ENCODE measurements at places on chromosomes 4 and X.

DNA sequence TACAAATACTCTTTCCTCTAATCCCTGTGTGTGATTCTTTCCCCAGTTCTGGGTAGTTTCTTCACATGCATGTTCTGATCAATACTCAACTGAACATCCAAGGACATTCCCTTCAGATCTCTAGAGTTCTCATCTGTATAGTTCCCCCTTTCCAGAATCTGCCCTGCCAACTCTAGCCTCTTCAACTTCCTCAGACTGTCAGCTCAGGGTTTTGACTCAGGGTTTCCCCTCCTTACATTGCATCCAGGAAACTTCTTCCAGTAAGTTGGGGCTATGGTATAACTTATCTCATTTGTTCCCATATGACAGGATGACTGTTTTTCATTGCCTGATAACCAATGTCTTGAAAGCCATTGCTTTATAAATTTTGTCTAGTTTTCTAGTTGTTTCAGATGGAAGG, 14.2 kb upstream of the ANKRD17 start:
- no peak for DNase-seq

GRCh38 chrX:19857131-19857530, 30.3 kb downstream of the SH3KBP1 start:
- no peak for DNase-seq

DNA sequence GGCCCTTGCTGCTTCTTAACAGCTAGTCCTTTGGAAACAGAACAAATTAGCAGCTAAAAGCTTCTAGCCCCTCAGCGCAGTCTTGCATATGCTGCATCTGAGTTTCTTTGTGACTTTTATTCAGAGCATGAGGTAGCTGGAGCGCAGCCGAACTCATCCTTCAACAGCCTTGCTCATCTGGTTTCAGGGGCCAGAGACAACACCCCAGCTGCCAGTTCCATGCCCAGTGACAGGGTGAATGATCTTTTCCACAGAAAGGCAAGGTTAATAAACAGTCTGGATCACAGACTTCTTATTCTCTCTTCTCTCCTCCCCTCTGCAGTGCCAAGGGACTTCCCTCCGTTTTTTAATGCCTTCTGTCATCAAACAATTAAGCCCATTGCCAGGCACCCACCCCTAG, 216.6 kb upstream of the INTU start:
- no peak for DNase-seq

- no peak for DNase-seq
Measured at GRCh38 chrX:50066318-50066937, 134.4 kb downstream of the AKAP4 start.

- no peak for DNase-seq
Measured at GRCh38 chr4:41866799-41867677, 68.2 kb upstream of the TMEM33 start.

DNA sequence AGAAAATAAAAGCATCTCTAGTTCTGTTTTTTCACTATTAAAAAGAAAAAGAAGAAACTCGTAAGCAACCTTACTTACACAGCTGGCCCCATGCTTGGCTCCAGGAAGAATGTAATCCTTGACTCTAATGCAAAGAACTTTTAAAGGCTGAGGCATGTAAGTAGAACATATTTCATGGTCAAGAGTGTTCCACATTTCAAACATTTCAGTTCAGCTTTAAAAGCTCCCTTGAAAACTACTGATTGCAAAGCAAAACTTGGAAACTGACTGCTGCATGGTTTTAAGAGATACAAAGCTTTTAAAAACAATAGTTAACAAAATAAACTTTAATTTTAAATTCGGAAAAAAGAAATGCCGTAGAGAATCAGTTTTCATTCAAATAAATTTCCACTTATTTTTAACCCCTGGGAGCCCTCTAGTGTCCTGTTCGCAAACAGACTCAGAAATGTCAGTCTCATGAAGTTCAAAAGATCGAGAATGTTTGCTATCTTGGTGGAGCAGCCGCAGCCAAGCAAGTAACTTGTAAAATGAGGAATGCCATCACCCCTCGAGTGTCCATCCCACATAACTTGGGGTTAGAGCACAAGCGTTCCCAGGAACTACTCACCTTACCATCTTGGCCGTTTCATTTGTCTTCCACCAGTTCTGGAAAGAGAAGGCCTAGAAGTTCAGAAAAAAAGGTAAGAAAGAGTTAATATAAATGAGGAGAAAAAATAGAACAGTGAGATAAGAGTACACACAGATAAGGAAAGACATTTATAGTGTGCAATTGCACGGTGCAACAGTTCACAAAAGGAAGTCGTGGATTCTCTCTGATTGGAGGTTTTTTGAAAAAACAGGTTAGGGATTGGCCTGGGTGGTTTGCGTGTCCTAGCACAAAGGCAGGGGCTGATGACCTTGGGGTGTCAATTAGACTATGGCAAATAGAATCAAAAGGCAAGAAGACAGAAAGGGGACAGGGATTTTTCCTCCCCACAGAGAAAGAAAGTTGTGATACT, at the start of gene GASK1B:
Gene GASK1B (minus strand): TSS at position 765 of the 998 bp plus-strand sequence. CDS start 1,650 bp downstream, outside the sequence.
- DNase-seq, result peak; percentile 4

DNA sequence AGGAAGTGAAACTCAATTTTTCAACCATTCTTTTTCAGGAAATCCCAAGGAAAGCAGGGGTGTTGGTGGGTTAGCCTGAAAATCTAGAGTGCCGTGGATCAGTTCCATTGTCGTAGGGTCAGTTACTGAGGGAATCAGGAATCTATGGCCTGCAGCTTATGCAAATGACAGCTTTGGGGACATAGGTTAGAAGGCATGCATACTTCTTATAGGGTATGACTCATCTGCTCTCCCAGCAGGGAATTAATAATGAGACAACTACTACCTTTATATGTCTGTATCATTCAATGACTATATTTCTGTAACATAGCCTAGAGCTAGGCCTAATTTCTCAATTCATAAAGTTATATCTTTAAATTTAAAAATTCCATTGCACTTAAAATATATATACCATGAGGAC, 36.6 kb downstream of the ZNF41 start:
- no peak for DNase-seq

DNA sequence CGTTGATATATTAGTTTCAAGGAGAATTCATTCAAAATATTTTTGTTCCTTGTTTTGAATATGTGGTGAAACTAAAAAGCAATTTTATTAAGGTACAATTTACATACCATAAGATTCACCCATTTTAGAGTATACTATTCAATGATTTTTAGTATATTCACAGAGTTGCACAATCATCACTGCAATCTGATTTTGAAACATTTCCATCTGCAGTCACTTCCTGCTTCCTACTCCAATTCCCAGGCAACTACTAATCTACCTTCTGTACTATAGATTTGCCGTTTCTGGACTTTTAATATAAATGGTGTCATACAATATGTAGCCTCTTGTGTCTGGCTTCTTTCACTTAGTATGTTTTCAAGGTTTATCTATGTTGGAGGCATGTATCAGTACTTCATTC, 71.3 kb downstream of the SLC9A7 start:
- no peak for DNase-seq

DNA sequence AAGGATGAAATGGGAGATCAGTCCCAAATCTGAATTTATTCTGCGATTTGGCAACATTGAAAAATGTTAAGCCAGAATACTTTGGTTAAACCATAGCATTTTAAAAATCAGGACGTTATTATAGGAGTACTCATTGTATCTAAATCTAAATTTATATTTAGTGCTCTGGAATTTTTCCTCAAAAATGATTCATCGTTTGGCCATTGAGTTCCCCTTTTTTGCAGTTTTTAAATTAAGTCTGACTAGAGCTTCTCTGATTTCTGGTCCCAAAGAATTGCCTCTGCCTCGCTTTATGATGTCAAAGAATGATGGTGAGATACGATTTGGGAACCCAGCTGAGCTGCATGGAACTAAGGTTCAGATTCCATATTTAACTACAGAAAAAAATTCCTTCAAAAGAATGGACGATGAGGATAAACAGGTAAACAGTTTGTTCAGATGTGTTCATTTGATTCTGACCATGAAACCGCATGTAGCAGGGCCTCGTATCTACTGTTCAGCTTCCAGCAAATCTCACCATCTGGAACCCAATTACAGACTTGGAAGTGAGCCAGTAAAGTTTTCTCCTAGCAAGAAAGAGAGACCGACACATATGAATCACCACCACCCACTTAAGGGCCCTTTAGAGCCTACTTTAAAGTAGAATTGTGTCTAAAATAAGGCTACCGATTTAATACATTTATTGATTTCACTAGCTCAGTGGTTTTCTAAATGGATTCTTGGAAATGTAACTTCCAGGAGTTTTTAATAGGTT, 75.6 kb downstream of the REPS2 start:
- DNase-seq, result no peak

DNA sequence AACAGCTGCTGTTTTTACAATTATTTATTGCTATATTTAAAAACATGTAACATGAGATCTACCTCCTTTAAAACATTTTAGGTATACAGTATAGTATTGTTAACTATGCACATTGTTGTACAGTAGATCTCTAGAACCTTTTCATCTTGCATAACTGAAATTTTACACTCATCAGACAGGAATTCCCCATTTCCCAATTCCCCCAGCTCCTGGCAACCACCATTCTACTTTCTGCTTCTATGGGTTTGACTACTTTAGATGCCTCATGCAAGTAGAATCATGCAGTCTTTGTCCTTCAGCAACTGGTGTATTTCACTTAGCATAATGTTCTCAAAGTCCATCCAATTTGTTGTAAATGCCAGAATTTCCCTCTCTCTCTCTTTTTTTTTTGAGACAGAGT, 9.7 kb upstream of the LSM6 start:
- no peak for DNase-seq

DNA sequence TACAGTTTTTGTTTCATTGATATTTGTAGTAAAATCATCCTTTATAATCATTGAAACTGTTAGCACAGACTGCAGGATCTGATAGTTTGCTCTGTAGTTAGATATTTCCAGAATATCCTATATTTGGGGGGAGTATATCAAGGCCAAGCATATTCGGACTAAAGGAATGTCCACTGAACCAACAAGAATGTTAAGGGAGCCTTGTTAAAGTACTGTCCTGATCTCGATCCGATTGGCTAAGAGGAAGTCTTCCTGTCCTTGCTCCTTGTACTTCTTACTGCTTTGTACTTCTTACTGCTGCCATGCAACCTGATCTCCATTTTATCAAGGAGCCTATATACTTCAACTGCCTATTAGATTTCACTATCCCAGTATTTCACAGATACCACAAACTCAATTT, 449.3 kb downstream of the RPA4 start:
- no peak for DNase-seq

- no peak for DNase-seq
Measured at GRCh38 chr4:83269256-83269655, 15.3 kb downstream of the COQ2 start.

DNA sequence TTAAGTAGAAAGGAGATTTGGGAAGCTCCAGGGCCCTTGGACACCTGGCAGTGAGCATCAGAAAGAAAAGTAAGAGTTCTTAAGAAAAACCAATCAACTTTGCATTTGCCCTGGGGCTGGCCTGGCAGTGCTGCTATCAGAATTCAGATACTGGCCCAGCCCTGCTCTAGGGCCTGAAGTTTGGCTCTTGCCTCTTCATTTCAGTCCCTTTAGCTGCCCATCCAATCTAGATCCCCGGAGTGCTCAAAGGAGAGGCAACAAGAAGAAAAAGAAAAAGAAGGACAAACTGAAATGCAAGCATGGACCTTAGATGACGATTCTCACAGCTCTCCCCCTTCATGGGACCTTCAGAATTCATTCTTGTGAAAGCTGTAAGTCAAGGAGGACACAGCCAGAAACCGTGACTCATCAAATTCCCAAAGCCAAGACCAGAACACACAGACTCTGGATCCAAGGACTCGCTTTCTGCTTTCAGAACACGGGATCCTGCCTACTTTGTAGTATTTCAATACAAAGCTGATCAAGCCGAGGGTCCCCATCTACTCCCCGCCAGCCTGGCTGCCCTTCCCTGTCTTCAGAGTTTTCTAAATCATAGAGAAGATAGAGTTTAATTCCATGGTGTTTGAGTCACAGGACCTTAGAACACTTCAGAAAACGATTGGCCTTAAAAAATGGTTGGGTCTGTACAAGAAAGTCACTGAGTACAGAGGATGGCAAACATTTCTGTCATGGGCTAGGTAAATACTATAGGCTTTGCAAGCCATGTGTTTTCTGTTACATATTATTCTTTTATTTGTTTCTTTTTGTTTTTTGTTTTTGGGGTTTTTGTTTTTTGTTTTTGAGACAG, 103.7 kb downstream of the RBM47 start:
- DNase-seq, result no peak

DNA sequence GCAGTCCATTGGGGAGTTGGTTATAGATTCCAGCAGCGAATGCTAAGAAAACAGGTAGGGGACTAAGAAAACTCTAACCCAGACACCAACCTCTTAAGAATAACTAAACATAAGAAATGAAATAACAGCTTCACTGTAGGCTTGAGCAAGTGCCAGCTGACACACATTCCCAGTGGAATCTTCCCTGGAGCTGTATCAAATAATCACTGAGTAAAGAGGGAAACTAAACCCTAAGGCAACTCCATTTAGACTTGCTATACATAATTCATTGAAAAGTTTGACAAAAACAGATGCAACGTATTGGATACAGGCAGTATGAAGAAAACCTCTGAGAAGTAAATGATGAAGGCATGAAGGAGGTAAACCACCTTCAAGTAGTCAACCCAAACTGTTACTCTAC, 293.5 kb downstream of the OPHN1 start:
- no peak for DNase-seq

DNA sequence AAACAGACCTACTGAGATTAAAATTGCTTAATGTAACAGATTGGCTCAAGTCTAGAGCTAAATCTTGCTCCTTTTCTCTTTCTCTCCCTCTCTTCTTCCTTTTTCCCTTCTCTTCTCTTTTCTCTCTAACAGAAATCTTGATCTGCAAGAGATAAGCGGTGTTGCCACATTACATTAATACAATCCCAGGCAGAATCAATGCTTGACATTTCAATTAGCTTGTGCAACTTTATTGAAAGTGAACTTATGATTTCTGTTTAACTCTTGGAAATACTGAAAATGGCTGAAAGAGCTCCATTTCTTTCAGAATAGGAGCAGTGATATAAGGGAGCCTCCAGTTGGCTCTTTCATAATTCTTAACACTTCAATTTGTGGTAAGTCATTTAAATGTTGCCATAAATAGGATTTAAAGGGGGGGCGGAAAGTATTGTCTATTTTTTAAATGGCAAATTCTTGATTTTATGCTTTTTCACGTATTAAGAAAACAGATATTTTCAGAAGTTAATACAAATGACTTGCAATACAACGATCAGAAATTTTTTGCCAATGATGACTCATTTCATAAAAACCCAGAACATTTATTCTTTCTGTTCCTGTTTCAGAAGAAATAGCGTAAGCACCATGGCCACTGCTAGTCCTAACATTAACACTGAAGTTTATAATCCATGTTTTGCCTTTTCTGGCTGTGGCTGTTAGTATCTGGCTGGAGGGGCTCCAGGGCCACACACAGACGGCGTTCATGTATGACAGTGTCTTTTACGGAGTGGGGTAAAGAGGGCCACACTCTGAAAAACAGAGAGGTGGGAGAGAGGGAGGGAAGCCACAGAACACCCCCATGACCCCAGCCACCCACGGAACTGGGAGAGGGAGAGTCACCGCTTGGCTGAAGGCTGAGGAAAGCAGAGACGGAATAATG, 115.7 kb upstream of the FAT1 start:
- DNase-seq, result no peak

GRCh38 chr4:1368421-1369090, 21.5 kb downstream of the UVSSA start:
- DNase-seq, result no peak

GRCh38 chr4:8395504-8396296, 44.8 kb downstream of the ACOX3 start:
- DNase-seq, result no peak
